Aorta (tissue), 5 donors: ENCODE measurements at places on chromosomes 1 and 21. TPM values are rescaled to one million over a fixed set of nuclear protein-coding genes. Genes with fewer than 3 reads are reported as not detected.
A peak's percentile ranks its signal among the peaks of the same experiment; 100 is the strongest.

GRCh38 chr21:40313260-40313659, 446.0 kb downstream of the PCP4 start:
- no peak for DNase-seq

DNA sequence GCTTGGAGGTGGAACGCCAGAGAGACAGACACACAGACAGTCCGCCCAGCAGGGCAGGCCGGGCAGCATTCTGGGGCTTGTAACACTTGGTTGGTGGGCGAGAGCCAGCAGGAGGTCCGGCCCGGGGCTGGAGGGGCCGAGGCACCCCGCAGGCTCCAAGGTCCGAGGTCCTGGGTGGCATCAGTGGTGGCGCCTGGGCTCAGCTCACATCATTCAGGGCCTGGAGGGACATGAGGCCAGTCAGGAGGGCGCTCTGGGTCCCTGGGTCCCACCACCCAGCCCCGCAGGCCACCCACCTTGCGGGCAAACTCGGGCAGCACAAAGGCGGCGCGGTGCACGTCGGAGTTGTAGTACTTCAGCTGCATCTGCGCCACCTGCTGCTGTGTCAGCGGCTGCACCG, 5.2 kb downstream of the SRM start:
- peak; percentile 57 for DNase-seq

GRCh38 chr1:243416495-243416894, 160.7 kb downstream of the SDCCAG8 start:
- DNase-seq = no peak

- no peak for DNase-seq
Observed at GRCh38 chr1:225545649-225546048, 107.3 kb downstream of the ENAH start.

DNA sequence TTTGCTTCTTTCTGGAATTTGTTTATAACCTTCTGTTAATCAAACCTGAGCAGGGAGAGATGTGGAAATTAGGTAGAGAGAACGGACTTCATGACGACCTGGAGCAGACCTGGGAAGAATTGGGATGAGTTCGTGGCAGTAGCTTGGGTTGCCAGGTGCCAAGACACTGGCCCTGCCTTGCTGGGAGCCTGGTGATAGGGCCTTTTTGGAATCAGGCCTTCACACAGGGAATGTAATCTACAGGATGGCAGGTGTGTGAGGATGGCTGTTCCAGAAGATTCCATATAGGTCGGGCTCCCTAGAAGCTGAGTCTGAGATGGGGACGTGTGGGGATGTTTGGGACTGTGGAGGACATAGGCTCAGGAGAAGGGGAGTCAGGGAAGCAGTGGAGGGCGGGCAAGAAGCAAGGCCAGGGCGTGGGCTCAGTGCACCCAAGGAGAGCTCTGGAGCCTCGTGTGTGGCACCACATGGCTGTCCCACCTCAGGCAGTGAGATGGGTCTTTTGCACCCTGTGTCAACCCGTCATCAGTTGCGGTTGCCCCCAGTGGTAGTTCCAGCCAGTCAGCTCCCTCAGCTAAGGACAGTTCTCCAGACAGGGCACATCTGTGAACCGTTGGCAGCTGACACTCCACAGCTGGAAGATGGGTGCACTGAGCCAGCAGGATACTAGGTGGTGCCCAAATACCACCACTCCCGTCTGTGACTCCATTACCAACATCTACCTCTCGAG, 395.9 kb downstream of the MATN1 start:
- DNase-seq = no peak

GRCh38 chr21:27033471-27033870, 66.6 kb upstream of the ADAMTS5 start:
- DNase-seq = no peak

GRCh38 chr1:230070321-230071208, 3.5 kb downstream of the GALNT2 start:
- DNase-seq = no peak

The BRDT gene
- total RNA-seq = not detected

The LAMC1 gene
- 247 TPM for total RNA-seq

DNA sequence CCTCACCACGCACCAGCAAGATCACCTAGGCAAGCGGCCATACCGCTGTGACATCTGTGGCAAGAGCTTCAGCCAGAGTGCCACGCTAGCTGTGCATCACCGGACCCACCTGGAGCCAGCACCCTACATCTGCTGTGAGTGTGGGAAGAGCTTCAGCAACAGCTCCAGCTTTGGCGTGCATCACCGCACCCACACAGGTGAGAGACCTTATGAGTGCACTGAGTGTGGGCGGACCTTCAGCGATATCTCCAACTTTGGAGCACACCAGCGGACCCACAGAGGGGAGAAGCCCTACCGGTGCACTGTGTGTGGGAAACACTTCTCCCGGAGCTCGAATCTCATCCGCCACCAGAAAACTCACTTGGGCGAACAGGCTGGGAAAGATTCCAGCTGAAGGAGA, 5.0 kb downstream of the ZNF691 start:
- DNase-seq = no peak

DNA sequence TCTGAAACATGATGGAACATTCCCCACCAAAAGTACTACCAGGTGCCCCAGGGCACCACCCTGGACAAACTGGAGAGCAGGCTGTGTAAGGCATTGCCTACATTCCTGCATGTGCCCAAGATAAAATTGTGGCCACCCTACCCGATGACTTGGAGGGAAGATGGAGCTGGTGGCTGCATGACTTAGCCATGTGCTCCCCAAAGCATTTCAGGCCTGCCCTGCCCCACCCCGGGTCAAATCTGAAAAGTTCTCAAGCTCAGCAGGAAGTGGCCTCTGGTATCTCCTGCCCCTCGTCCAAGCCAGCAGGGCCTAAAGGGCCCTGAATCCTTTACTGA, 8.5 kb downstream of the CD2 start:
- no peak for DNase-seq

- no peak for DNase-seq
Observed at GRCh38 chr1:115137191-115137590, 47.9 kb upstream of the TSPAN2 start.

GRCh38 chr21:33977721-33978369, 62.2 kb upstream of the ATP5PO start:
- DNase-seq = no peak

GRCh38 chr21:40646651-40647050, 200.3 kb downstream of the DSCAM start:
- no peak for DNase-seq

- no peak for DNase-seq
Observed at GRCh38 chr1:17700945-17701810, 54.0 kb upstream of the ACTL8 start.

DNA sequence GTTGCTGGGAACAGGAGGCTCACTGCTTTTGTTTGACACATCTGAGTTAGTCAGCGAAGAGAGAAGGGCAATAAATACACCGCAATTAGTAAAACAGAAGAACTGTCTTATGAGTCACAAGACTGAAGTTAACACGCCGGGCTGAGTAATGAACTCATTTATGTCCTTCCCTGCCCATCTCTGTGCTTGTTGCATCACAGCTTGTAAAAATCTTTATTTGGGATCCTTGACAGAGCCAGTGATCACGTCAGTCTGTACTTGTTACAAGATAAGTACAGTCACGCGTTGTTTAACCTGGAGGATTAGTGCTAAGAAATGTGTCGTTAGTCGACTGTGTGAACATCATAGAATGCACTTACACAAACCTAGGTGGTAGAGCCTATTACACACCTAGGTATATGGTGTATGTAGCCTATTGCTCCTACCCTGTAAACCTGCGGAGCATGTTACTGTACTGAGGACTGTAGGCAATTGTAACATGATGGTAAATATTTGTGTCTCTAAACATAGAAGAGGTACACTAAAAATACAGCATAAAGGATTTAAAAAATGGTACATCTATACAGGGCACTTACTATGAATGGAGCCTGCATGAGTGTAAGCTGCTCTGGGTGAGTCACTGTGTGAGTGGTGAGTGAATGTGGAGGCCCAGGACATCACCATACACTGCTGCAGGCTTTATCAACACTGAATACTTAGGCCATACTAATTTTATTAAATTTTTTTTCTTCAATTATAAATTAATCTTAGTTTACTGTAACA, 272.2 kb downstream of the TNR start:
- no peak for DNase-seq

DNA sequence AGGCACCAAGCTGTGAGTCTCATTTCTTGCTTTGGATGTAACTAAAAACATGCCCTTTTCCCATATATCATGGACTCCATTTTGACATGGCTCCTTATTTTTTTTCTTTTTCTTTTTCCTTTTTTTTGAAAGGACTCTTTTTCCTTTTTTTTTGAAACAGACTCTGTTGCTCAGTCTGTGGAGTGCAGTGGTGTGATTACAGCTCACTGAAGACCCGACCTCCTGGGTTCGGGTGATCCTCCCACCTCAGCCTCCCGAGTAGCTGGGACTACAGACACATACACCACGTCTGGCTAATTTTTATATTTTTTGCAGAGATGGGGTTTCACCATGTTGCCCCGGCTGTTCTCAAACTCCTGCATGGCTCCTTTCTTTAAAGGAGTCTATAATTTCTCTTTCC, 10.4 kb upstream of the SYCP1 start:
- DNase-seq = no peak

The USH2A gene
- total RNA-seq = not detected

- no peak for DNase-seq
Observed at GRCh38 chr1:53460666-53461322, 1.6 kb downstream of the DMRTB1 start.

DNA sequence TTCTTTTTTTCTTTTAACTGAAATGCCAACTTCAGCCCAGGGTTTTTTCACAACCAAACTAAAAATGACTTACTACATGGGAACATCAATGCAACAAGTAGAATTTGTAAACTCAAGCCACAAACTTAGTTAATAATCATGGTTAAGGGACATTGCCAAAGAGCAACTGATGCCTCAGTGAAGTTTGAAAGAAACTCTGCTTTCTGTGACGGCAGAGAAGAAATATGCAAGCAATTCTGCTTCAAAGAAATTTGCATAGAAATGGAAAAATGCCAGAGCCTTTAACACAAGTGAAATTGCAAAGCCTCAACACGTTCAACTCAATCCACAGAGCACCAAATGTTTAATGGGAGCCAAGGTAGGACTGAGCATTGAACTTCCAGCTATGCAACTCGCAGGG, 5.0 kb upstream of the CHD5 start:
- DNase-seq = no peak

The ZBTB8A gene
- total RNA-seq = 7.6 TPM
